ENCODE measurements at places on chromosomes 4 and X.

DNA sequence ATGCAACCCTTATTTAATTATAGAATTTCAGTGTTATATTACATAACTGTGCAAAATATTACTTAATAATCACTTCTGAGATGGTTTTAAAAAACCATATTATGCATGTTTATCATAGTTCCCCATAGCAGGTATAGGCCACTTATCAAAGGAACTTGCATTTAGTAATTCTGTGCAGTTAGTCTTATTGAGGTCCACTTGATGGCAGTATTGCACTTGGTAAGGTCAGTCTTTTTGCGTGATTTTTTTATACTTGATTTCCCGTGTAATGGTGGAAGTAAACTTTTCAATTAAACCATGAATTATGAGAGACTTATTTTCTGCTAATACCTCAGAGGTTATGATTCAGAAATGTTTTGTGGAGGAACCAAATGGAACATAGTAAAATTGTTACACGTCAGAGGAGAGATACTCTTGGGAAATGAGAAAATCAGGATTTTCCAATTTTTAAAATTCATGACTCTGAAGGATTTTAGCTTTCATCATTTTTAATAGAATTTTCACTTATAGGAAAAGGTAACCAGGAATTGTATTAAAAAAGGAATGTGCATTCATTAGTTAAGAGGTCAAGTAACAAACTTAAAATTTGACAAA is 230.0 kb downstream of the CCSER1 start:
- DNase-seq = no peak

DNA sequence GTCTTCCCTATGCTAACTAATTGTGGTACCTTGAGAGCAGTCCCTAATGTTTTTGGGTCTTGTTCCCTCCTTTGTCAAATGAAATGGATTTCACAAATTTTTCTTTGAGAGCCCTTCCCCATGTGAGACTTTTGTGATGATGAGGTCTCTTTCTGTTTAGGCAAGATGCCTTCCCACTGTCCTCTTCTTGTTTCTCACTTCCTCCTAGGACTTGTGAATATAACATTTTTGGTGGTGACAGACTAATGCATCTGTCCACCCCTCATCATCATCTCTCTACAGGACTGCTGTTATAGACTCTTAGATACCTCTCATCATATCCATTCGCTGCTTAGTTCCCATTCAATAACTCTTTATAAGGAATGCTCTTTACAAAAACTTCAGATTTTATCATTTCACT is 8.7 kb upstream of the ANK2 start:
- DNase-seq = no peak

DNA sequence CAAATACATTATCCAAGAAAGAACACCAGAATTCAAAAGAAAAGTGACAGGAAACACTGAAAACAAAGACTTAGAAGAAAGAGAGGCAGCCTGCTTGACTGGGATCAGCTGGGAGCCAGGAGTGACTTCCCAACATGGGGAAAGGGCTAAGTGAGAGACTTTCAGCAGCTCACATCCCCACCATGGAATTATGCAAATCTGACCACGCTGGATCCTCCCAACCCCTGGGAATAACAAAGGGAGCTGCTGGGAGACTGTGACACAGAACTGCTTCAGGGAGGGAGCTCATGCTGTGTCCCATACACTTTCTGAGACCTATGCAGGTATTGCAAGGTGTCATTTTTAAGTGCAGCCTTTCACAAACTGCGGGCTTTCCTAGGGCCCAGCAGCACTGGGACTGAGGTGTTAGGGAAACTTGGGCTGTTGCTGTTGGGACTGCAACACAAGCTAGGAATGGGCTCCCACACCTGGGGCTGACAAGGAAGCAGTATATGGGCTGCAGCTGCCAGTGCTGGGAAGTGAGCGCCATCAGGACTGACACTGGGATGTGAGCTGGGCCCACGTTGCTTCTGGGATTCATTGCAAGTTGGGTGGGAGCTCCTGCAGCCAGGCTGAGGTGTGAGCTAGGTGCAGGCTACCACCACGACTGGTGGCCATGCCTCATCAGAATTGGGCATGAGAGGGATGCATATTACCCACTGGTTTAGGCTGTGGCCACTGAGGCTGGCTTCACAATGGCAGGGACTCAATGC is 139.1 kb downstream of the KDR start:
- DNase-seq = no peak

- no peak for DNase-seq
Observed at GRCh38 chr4:186775902-186776301, 52.2 kb upstream of the FAT1 start.

DNA sequence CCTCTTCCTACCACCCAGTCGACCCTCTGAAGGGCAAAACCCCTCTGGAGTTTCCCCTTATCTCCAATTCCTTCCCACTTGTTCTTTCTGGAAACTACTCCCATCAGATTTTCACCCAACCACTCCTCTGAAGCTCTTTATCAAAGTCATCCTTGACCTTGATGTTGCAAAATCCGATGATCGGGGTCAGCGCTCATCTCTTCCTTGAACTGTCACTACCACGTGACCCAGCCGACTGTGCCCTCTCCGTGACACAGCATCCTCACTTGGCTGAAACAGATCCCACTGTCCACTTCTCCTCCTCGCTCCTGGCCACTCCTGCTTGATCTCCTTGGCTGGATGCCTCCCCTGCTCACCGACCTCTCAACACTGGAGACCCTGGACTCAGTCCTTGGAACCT is 1.1 kb downstream of the CFAP99 start:
- no peak for DNase-seq

DNA sequence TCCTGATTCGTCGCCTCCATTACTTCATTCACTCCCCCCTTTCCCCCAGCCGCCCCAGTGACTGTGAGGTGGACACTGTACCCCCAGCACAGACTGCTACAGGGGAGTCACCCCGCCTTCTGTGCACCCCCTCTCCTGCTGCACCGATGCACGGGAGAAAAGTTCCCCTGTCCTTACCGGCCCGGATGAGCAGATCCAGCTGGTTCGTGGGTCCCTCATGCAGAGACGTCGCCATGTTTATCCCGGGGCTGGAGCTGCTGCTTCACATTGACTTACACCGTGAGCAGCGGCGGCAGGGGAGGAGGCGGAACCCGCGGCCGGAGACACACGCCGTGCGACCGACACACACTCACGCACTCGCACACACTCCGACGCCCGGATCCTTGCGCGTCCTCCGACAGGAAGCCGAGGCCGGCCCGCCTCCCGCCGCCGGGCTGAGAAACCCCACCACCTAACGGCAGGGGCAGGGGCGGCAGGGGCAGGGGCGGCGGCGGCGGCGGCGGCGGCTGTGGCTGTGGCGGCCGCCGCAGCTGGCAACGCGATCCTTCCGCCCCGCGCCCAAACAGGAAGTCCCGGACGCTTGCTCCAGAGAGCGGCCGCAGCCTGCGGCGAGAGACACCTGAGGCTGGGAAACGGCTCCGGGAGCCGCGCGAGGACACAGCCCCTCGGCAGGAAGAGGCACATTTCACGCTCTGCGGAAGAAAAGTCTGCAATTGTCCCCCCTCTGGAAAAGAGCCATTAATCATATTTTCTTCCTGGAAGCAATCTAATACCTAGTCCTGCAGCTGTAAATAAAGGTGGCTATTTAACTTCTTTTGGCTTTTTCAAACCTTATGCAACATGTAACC is 68.6 kb downstream of the NOCT start:
- peak; percentile 55 for DNase-seq

DNA sequence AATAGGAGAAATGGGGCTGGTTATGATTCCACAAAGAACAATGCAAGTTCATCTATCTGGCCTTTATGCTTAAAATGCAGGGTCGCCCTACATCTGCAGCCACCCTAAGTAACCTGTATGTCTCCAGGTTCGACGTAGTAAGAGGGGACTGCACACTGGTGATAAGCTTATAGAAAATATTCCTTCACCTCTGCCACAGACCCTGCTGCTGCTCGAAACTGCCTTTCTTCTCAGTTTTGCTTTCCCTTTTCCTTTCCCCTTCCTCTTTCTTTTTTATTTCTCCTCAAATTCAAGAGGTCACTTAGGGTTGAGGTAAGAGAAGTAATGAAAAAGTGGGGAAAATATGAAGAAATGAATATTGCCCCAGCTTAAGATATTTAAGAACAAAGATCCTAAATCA is 123.5 kb downstream of the DCHS2 start:
- DNase-seq = no peak

GRCh38 chr4:79141530-79141929 is 184.3 kb downstream of the NAA11 start:
- no peak for DNase-seq

GRCh38 chrX:132591719-132592275 is 103.0 kb upstream of the MBNL3 start:
- no peak for DNase-seq

- DNase-seq = no peak
Observed at GRCh38 chr4:58265734-58266133, 1155.5 kb upstream of the IGFBP7 start.

DNA sequence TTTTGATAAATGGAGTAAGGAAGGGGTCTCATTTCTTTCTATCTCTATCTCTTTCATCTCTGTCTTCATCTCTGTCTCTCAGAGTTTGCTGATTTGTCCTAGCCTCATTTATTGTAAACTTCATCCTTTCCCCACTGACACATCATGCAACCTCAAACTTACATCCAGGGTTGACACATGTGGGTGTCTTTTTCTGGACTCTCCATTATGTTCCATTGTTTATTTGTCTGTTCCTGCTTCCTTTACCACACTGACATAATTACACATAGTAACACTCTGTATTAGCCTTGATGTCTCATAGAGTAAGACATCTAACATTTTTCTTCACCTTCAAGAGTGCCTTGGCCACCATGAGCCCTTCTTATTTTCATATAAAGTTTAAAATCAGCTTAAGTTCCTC is 8.1 kb upstream of the SRD5A3 start:
- DNase-seq = no peak

- no peak for DNase-seq
Observed at GRCh38 chr4:163495900-163496299, 1.4 kb downstream of the TMA16 start.

DNA sequence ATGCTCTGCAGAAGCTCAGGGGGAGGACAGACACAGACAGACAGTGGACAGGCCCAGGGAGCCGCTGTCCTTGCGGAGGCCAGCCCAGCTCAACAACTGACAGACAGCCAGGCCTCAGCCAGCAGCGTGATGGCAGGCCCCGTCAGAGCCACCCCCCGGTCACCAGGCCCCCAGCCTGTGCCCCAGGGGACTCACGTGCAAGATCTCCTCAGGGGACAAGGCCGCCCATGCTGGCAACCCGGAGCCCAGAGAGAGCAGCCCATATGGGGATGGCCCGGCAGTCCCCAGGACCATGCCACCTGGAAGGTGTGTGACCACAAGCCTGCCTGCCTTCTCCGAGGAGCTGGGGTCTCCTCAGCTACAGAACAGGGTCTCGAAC is 28.0 kb upstream of the MXD4 start:
- DNase-seq = no peak

GRCh38 chr4:6854098-6854744 is 55.4 kb upstream of the TBC1D14 start:
- no peak for DNase-seq

GRCh38 chrX:114635986-114636385 is 52.1 kb downstream of the HTR2C start:
- no peak for DNase-seq

DNA sequence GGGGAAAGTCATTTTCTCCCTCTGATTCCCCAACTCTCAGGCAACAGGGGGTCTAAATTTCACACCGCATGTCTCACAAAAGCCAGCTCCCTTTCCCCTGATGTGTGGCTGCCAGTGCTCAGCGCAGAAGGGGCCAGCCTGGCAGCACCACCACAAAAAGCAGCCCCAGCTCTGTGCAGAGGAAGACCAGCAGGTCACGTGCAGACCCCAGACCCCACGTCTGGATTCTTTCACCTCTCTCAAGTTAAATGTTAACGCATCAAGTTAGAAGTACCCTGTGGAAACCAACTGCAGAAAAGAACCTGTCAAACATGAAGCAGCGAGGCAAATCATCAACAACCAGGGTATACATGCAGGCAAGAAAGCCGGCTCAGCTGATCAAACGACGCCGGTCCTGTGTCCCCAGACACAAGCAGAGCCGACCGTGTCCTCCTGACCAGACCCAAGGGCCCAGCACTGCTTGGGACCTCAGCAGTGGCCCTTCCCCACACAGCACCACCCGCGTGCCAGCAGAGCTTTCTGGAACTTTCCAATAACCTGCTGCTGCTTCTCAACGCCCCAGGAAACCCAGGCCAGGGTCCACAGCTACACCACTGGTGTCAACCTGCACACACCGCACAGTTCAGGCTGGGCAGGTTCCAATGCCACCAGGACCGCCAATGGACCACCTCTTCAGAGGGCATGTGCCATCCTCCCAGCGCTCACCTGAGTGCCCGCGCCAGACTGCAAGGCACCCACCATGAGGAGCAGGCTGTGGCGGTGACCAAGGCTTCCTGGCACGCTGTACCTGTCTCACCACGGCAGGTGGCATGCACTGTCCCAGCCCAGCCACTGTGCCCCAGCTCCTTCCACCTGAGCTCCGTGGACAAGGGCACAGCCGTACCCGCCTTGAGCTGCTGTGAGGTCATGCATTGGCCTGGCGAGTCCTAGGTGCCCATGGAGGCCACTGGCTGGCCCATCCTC is 4.0 kb downstream of the LRPAP1 start:
- no peak for DNase-seq

- no peak for DNase-seq
Observed at GRCh38 chr4:24470666-24471485, 113.5 kb downstream of the DHX15 start.

DNA sequence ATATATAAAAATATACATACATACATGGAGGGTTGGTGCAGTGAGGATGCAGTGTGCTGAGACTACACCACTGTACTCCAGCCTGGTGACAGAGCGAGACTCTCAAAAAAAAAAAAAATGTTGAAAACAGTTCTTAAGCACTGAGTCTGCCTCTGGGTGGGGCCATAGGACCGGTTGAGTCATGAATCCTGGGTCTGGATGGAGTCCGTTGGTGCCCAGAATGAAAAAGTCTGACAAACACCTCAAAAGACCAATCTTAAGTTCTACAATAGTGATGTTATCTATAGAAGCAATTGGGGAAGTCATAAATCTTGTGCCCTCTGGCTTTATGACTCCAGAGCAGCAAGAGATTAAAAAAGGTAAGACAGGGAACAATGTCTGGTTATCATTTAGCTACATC is 70.4 kb downstream of the FGFBP1 start:
- no peak for DNase-seq

- no peak for DNase-seq
Observed at GRCh38 chr4:137892134-137892533, 350.0 kb downstream of the SLC7A11 start.

GRCh38 chr4:68070302-68070701 is 59.4 kb downstream of the TMPRSS11F start:
- no peak for DNase-seq

GRCh38 chr4:170170861-170171260 is 81.1 kb upstream of the AADAT start:
- DNase-seq = no peak

- DNase-seq = no peak
Observed at GRCh38 chr4:184359888-184360287, 114.5 kb downstream of the IRF2 start.

- DNase-seq = no peak
Observed at GRCh38 chrX:24877854-24878650, 137.7 kb downstream of the ARX start.

GRCh38 chr4:156006192-156006591 is 52.5 kb upstream of the CTSO start:
- no peak for DNase-seq

- no peak for DNase-seq
Observed at GRCh38 chr4:93730251-93730650, 98.3 kb upstream of the ATOH1 start.

- DNase-seq = no peak
Observed at GRCh38 chr4:10180603-10180926, 64.0 kb upstream of the WDR1 start.
